ENCODE measurements at places on chromosomes 11 and 22.

- no peak for DNase-seq
These were observed 9.0 kb upstream of the HIKESHI start for GRCh38 chr11:86292912-86293616.

DNA sequence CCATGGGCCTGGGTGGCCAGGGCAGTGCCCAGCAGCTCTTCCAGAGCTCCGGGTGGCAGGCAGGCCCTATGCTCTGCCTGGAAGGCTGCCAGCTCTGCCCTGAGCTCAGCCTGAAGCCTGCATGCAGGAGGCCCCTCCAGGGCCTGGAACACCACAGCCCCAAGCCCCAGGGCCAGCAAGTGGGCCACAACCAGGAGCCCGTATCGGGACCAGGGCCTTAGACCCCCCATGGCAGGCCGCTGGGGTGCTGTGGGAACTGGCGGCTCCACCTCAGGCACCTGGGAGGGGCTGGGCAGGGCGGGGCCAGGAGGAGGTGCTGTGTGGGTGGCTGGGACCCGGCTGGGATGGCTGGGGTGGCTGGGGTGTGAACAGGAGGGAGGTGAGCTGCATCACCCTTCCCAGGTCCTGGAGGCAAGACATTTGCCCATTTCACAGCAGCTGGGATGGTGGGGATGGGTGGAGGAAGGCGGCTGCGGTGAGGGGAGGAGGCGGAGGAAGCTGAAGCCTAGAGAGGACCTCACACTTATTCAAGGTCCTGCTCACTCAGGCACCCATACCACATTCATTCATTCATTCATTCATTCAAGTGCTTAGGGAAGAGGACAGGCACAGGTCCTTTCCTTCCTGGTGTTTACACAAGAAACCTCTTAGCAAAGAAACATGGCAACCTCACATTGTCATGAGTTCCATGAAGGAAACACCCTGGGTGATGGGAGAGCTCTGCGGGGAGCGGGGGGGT is at the start of gene KCNK7:
Gene KCNK7 (minus strand): TSS at position 258 of the 739 bp plus-strand sequence. CDS start 28 bp downstream, at position 230.
- DNase-seq = no peak

DNA sequence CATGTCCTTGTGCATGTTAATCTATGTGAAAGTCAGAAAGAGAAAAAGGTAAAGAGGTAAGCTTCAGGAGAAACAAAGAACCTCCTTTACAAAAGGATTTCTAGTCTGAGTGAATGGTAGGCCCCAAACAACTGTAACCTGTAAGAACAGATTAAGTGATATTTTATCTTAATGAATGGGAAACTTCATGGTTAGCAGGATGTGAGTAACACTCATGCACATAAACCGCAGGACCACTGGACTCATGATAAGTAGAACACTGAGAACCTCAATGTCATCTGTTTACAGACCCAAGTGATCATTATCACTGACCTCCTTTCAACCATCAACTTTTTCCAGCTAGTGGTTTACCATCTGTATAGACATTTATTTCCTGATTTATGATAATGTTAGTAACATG is 19.9 kb downstream of the OR8G5 start:
- DNase-seq = peak; percentile 25

- DNase-seq = no peak
These were observed 1.0 kb downstream of the ZBTB16 start for GRCh38 chr11:114060392-114061047.

DNA sequence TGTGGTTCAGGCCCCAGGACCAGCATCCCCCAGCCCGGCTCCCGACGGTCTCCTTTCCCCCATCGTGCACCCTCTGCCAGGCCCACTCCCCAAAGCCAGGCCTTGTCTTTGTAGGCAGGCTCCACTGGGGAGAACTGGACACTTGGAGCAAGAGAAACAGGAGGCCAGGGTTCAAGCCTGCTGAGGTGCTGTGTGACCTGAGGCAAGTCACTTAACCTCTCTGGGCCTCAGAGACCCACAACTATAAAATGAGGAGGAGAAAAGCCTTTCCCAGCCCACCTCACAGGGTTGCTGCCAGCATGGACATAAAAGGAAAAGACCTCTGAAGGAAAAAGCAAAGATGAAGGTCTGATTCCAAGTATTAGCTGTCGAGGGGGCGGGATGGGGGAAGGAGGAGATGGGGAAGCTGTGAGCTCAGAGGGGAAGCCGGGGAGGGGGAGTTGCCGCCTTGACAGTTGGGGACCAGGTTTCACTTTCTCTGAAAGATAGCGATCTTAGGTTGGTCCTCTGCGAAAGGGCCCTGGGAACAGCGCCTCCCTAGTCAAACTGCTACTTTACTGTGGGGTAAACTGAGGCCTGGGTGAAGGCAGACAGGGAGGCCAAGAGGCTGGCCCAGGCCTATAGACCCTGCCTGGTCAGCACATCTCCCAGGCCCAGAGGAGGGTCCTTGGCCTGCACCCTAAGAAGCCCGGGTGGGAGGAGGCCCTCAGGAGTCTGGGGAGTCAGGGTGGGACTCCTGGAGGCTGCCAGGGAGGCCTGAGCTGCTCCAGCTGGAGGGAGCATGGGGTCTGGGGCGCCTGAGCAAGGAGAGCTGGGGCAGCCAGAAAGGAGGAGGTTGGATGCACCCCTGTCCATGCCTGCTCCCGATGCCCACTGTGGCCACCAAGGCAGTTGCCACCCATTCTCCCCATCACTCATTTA is 991 bp upstream of the OSM start:
- no peak for DNase-seq

DNA sequence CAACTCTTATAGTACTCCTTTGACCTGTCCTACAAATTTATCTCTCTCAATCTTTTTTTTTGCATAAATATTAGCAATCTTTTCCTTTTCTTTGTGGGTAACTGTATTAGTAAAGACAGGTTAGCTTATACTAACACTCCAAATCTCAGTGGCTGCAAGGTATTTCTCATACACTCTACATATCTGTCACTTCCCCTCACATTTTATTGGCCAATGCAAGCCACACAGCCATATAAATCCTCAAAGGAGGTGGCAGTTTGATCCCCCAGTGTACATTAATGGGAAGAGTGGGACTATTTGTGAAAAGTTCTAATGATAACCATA is 42.6 kb upstream of the EED start:
- DNase-seq = no peak

DNA sequence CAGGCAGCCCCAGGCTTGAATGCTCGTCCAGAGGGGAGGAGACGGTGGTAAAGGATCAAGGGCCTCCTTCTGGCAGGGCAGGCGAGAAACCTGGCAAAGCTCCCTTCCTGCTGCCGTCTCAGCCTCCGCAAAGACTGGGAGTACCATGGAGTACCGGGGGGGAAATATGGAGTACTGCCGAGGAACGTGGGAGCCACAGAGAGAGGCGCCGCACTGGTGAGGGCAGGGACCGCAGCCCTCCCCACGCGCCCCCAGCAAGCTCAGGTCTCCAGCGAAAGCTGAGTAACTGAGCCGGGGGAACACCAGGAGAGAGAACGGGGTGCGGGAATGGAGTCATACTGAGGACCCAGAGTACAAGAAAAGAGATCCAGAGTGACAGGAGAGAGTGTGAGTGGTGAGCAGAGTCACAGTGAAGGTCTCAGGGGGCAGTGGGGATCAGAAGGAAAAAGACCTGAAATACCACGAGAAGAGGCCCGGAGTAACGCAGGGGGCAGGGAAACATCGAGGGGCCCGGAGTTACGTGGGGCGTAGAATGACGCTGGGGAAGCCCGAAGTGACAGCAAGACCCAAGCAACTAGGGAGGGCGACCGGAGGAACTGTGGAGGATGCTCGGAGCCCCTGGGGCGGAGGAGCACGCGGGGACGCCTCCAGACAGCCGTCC is 740 bp downstream of the EML3 start:
- no peak for DNase-seq

DNA sequence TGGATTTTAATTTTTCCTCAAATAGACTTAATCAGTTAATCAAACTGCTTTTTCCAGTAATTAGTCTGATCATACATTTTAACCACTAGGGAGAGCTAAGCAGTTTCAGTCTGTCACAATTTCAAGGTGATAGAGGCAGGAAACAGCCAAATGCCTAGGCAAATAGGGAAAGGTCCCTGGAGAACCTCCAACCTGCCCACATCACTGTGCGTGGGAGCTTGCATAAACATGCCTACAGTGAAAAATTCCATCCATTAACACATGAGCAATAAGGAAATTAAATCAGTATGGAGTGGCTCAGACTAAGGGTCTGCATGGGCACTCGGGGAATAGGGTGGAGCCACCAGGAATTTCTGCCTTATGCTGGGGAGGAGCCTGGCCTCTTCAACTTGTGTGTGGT is 74.6 kb downstream of the AASDHPPT start:
- peak; percentile 30 for DNase-seq

- no peak for DNase-seq
These were observed at the start of gene TBX1 for GRCh38 chr22:19760058-19760950. TBX1 (plus strand) TSS chr22:19760778; CDS start chr22:19760844, 66 bp downstream.

DNA sequence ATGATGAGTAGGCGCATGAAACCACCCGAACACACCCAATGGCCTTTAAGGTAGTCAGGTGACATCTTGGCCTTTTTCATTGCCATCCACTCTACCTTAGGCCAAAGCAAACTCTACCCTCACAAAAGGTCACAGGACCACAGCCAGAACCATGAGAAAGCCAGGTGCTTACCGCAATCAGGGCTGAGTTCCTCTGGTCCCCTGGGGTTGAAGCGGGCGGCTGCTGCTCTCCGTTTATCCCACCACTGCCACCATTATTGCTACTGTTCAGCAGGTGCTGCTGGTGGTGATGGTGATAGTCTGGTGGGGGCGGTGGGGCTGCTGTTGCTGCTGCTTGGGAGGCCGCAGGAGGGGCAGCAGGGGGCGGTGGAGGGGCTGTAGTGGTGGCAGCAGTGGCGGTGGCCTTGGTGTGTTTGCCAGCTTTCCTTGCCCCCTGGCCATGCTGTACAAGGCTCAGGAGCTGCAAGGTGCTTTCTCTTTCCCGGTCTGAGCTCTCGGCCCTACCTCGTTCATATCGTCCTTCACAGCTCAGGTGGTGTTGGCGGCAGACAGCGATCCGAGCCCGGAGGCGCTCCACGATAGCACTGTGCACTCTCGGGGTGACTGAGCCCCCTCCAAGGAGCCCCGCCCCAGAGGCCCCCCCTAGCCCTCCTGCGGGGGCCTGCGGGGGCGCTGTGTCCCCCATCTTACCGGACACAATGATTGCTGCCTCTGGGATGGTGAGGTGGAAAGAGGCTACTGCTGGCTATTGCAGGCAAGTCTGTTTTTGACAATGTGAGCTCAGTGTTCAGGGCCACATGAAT is 1.6 kb downstream of the MAML2 start:
- no peak for DNase-seq

DNA sequence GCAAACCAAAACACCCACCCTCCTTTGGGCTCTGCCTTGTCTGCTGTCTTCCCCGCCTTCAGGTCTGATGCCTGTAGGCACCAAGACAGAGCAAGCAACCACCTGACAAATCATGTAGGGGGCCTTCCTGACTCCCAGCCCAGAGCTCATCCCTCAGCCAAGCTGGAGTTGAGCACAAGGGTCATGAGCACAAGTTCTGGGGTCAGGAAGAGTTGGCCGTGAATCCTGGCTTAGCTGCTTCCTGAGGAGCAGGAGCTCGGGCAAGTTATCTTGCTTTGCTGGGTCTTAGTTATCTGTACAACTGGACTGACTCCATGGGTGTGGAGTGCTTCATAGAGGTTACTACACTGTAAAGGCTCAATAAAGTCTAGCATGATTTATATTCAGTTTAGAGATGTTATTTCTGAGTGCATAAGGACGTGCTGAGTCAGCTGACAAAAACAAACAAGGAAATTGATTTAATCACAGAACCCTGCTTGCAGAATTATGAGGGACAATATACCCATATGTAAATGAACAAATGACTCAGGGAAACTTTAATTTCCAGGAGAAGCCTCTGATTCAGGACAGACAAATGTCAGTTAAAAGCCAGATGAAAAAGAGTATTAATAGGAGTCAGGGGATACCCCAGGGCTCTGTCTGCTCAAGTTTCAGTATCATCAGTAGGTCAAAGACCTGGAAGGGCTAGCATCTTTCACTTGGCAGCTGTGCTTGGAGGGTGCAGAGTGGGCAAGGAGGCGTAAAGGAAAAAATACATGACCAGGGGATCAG is 15.0 kb upstream of the APOA1 start:
- DNase-seq = no peak

DNA sequence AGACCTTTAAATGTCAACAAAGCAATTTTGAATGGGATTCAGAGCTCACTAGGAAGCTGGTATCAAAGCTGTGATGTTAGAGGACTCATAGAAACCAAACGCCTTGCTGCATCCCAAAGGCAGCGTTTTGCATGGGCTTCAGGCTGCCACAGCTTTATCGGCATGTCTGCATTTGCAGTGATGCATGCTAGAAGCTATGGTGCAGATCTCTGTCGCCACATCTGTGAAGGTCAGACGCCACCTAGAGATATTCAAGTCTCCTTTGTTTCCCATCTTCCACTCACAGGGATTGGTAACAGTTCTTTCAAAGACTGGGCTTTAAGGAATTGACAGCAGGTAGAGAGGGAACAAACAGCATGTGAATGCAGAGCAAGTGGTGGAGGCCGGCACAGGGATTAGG is 47.8 kb downstream of the NTM start:
- no peak for DNase-seq

DNA sequence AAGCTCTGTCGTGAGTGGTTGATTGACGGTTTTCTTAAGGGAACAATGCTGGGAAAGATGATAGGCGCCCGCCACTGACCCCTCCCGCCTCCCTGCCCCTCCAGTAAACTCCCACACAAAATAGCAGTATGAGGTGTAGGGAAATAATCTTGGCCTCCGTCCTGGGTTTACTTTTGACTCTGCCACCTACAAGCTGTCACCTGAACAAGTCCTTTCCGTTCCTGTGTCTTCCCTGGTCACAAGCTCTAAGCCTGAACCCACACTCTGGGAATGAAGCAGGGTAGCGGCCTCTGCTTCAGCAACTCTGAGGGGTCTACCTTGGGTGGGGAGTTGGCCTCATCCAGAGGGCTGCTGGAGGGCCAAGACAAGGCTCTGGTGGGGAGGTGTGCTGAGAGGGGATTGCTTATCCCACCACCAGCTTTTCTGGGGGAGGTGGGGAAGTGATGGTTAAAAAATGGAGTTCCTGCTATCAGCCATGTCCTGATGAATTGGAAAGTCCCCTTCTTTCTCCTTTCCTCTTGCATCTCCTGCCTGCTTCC is 87.8 kb downstream of the CEP164 start:
- no peak for DNase-seq

DNA sequence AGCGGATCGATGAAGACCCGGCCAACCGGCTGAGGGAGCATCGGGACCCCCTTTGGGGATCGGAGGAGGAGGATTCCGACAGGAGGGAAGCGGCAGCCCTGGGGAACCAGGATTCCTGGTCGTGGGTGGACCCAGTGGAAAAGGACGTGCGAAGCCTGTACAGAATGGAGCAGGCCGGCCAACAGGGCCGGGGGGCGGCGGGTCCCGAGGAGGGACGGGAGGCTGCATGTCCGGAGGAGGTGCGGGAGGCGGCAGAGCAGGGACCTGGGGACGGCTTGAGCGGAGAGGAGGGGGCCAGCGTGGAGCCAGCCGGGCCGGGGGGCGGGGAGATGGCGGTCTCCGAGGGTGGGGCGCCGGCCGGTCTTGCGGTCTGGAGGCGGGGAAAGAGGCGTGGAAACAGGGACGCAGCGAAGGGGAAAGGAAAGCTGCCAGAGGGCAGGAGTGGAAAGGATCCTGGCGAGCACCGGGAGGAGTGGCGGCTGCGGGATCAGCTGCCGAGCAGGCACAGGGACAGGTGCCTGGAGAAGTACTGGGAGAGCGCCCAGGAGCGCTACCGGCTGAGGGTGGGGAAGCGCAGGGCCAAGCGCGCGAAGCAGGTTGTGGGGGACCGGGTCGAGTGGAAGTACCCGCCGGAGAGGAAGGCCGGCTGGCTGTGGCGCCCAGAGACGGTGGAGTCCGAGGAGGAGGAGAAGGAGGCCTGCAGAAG is at the start of gene ANO5:
Gene ANO5 (plus strand): TSS at position 444 of the 706 bp plus-strand sequence. CDS start 408 bp downstream, outside the sequence.
- no peak for DNase-seq

GRCh38 chr22:30694640-30695350 is at the start of gene OSBP2:
OSBP2 (plus strand) TSS chr22:30694874; CDS start chr22:30694910, 36 bp downstream.
- DNase-seq = no peak
